ENCODE measurements at places on chromosomes 16 and 17.

DNA sequence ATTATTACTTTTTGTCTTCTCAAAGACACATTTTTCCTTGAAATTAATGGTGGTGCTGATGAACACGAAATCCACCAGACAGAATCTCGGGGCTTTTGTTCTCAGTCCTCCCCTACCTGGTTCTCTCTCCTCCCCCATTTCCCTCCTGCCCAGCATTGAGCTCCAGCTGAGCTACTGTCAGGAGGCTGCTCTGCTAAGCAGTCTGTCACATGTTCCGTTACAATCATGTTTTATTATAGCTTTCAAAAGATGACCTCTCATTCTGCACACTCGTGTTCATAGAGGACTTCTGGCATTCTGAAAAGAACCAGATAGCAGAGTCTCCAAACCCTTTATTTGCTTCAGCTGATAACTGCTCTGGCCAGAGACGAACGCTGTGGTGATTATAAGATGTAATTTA is 732.5 kb upstream of the RBFOX1 start:
- DNase-seq = no peak

DNA sequence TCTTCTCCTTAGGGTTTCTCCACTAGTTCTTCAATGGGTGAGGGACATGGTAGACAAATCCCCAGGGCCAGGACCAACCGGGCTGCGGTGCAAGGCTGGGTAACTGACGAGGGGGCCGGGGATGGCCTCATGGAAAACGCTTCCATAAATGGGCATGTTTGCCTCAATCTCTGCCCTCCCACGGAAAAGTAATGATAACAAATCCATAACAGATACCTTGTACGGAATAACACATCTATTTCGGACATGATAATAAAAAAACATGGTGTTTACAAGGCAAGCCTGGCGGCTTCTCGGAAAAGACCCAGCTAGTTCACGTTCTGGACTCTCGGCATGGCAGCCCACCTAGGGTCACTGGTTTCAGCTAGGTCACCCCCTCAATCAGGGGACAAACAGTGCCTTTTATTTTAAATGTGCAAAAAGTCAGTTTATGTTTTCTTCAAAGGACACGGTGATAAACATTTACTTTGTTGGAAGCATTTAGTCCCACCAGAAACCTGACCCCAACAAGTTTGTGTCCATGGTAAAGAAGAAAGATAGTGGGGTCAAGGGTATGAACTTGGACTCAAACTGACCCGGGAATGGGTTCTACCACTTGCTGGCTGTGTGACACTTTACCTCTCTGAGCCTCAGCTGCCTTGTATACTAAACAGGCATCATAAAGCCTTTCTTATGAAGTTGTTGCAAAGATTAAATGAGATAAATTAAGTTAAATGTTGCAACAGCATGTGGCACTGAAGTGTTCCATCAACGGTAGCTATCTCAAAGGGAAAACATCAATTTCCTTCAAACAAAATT is 1.7 kb downstream of the MYH11 start:
- DNase-seq = no peak

DNA sequence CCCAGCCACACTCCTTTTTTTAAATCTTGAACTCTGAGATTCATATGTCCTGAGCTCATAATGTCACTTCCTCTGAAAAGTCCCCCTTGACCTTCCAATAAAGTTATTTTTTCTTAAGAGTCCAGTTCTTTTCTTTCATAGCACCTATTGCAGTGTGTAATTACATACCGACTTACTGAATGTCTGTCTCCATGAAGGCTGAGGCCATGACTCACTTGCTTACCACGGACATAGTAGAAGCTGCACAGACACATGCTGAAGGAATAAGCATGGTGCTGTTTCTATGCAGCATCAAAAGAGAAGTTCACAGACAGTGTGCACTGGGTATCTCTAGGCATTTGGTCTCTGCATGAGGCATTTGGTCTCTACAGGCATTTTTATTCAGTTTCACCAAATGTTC is 77.2 kb downstream of the C17orf67 start:
- DNase-seq = no peak

GRCh38 chr16:10765772-10766171 is 22.1 kb downstream of the NUBP1 start:
- no peak for DNase-seq

- no peak for DNase-seq
These were observed 13.2 kb downstream of the SLC6A4 start for GRCh38 chr17:30222251-30222650.

GRCh38 chr16:56777001-56777400 is 47.1 kb downstream of the NUP93 start:
- no peak for DNase-seq

DNA sequence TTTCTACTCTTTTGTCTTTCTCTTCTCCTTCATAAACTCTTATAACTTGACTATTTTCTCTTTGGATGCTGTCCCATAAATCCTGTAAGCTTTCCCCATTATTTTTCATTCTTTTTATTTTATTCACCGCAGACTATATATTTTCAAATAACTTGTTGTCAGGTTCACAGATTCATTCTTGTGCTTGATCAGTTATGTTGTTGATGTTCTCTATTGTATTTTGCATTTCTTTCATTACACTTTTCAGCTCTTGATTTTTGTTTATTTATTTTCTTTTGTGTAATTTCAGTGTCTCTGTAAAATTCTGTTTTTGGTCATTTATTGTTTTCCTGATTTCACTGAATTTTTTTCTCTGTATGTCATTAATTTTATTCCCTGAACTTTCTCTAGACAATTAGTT is 49.2 kb downstream of the EFCAB13 start:
- DNase-seq = no peak

DNA sequence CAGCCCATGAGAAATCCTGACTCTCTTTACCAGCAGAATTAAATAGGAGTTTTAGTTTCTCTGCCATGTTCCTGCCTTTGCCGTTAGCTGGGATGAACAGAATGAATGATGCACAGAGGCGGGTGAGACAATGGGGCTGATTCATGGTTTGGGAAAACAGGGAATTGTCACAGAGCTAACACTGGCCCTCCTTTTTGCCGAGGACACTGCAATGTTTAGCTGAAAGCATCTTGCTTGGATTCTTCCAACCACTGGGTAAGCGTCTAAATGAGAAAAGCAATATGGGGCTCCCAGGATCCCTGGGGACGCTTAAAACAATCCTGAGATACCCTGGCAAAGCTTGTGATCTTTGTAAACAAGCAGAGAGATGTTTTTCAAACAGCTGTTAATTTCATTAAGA is 12.8 kb upstream of the PAFAH1B1 start:
- no peak for DNase-seq

DNA sequence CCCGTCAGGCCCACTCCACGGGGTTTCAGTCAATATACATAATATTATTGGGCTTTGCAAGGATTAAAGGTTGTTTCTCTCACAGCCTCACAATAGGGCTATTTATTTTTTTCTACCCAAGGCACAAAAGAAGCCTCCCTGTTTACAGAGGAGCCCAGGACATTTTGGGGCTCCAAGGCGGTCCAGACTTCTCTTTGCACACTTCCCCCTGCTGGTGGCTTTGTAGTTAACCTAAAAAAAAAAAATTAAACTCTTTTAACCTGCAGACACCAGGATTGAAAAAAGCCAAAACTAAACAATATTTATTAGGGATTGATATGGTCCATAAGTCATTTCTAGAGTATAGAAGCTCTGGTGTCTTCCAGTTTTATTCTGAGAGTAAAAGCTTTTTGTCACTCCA is 169.7 kb upstream of the ZFHX3 start:
- DNase-seq = no peak

Measured in stimulated activated CD4-positive, alpha-beta T cell treated with anti-CD3 and anti-CD28 coated beads, Interleukin-1b, Interleukin-23, amount 100 ng/mL, for 24 hours (primary cell).